ENCODE measurements at places on chromosomes 16 and 17.
A peak's percentile ranks its signal among the peaks of the same experiment; 100 is the strongest.

DNA sequence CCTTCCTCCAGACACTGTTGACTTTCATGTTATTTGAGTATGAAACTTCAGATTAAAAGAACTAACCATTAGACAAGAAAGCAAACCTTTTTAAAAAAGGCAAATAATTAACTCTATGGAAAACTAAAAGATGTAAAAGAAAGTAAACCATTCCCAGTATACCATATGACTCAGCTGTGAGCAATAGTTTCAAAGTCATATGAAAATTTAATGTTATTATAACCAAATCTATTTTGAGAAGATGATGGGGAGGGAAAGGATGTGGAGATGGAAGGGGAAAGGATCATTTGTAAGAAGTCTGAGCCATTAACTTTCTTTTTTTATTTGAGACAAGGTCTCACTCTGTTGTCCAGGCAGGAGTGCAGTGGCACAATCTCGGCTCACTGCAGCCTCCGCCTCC, 131.8 kb downstream of the IRX5 start:
- DNase-seq = no peak

- no peak for DNase-seq
These were observed 3.6 kb upstream of the XAF1 start for GRCh38 chr17:6752068-6752909.

GRCh38 chr16:85698459-85698891, 9.7 kb upstream of the GINS2 start:
- no peak for DNase-seq

DNA sequence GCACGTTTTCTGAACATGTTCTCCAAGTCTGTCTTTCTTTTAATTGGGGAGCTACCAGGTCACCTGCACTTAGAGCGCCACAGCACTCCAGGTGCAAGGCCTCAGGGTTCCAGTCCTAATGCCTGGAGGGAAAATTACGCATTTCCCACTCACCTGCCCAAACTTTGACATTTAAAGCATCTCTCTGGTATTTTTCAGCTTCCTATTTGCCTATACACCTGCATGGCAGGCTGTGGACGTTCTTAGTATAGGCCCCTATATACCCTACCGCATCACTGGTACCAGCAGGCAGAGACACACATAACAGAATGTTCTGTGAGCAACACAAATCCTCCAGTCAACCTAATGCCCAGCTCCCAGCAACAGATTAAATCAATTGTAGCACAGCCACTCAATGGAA, 213.3 kb downstream of the MRTFB start:
- no peak for DNase-seq

DNA sequence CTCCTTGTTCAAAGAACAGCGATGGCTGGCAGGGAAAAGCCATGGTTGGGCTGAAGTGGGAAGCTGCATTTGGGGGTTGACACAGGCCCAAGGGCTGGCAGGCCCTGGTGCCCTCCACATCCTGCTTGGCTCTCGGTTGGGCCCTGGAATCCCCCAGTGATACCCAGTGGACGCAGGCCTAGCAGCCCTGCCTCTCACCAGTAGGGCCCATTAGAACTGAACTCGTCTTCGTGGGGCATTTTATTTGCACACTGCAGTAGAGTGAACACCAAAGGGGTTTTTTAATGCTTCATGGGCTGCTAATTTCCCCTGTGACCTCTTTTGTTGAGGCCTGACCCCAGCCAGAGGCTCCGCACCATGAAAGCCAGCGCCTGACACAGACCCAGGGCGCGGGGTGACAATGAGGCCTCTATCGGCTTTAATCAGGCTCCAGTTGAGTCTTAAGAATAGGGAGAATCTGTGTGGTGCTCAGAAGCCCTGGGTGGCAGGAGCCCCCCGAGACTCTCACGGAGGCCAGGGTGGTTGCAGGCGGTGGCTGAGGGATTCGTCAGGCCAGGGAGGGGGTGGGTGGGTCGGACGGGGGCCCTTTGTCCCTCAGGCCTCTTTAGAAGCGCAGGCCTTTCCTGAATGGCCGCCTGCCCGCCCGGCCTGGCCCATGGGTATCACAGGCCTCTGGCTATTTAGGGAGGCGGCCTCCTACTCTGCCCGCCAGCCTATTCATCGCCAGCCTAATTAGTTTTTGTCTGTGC, 199.3 kb downstream of the NTN1 start:
- DNase-seq = no peak

- peak; percentile 65 for DNase-seq
These were observed 61.0 kb upstream of the RBL2 start for GRCh38 chr16:53372992-53373871.

DNA sequence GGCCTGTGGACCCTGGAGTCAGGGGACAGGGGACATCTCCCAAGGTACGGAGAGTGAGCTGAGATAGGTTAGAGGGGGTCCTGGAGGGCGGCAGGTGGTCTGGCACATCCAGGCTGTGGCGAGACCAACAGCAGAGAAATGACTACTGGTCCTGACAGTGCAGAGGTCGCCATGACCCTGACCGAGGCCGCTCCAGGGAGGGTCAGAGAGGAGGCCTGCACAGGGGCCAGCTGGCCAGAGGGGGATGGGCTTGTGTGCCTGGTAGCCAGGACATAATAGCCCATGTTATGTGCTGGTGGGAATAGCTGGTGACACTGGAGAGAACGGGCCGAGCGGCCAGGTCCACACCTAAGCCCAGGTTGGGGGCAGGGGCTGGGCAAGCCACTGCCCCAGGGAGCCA, 40.6 kb upstream of the ZC3H18 start:
- no peak for DNase-seq

DNA sequence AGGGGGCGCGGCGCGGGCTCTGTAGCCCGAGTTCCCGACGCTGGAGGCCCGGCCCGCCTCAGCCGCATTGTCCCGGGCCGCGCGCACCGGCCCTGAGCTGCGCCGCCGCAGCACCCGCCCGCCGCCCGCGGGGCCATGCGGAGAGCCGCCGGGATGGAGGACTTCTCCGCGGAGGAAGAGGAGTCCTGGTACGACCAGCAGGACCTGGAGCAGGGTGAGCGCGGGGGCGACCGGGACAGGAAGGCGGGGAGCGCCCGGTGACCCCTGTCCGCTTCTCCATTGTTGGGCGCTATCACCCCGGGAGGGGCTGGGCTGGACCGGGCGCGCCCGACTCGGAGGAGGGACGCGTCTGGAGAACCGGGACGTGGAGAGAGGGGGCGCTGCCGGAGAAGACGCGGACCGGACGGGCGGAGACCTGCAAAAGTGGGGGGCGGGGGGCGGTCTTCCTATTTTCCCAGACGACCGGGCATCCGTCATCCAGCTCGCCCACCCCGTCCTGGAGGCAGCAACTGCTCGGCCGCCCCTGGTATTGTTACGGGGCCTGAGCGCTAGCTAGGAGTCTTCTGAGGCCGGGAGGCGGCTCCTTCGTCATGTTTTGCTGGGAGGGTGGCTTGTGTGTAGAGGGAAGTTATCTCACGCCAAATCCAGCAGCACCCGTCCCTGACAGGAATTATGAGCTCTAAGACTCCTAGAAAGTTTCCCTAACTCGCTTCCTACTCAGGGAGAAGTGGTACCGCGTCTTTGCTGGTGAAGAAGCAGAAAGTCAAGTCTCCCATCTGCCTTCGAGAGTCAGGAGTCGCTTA, 678 bp downstream of the CDR2L start:
- DNase-seq = no peak

GRCh38 chr16:82460766-82461165, 166.0 kb upstream of the CDH13 start:
- DNase-seq = no peak

DNA sequence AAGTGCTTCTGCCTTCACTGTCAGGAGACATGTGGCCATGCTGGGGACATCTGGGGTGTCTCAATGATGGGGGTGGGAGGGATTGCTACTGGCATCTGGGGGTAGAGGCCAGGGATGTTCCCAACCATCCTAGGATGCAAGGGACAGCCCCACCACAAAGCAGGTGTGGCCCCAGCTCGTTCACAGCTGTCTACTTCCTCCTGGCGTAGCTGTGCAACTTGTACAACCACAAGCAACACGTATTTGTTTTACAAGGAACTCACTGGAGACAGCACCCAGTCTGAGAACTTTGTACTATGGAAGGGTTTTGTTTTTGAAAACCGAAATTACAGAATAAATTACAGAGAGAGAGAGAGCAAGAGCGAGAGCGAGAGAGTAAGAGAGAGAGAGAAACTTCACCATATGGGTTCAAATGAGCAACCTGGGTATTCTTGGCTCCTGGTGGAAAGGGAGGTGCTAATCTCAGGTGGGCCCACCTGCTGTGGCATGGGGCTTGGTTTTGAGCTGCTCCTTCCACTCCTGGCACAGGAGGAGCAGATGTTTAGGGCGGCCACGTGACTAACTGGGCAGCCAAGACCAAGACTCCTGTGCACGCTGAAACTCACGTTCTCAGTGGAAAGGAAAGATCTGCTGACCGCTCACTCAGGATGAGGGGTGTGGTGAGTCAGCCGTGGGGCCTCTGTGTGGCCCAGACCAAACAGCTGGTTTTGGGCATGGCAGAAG, 17.5 kb upstream of the TNFRSF13B start:
- peak; percentile 54 for DNase-seq

DNA sequence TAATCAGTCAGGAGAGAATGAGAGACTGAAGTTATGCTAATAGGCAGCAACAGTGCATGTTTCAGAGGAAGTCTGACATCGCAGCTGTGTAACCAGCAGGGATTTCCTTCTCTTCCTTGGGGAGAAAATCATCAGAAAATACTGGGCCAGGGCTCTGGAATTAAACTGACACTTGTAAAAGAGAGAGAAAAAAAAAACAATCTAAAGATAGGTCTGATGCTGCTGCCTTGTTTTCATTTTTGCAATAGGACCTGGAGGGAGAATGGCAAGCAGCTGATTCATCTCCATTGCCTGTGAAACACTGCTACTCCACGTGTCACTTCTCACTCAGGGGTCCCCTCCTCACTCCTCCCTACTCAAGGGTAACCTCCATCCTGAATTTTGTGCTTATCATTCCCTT, 17.7 kb upstream of the CORO6 start:
- no peak for DNase-seq

- DNase-seq = no peak
These were observed 3.5 kb upstream of the CDC27 start for GRCh38 chr17:47192554-47192953.

- DNase-seq = no peak
These were observed 23.5 kb downstream of the SRCAP start for GRCh38 chr16:30722443-30722842.

- DNase-seq = no peak
These were observed 40.7 kb downstream of the TBX4 start for GRCh38 chr17:61492759-61493526.

DNA sequence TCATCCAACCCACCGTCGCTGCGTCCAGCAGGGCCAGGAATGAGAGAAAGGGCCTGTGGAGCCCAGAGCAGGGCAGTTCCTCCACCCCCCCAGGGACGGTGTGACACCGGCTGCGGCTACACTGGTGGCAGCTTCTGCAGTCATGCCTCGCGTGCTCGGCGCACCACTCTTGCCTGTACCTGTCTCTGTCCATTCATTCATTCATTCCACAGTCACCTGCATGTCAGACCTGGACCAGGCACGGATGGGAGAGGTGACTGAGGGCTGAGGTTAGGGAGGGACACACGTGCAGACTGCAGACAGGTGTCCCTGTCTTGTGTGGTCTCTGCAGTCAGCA, 27.3 kb downstream of the ENDOV start:
- DNase-seq = no peak

- DNase-seq = no peak
These were observed 173.6 kb downstream of the PRKCA start for GRCh38 chr17:66476014-66476413.

DNA sequence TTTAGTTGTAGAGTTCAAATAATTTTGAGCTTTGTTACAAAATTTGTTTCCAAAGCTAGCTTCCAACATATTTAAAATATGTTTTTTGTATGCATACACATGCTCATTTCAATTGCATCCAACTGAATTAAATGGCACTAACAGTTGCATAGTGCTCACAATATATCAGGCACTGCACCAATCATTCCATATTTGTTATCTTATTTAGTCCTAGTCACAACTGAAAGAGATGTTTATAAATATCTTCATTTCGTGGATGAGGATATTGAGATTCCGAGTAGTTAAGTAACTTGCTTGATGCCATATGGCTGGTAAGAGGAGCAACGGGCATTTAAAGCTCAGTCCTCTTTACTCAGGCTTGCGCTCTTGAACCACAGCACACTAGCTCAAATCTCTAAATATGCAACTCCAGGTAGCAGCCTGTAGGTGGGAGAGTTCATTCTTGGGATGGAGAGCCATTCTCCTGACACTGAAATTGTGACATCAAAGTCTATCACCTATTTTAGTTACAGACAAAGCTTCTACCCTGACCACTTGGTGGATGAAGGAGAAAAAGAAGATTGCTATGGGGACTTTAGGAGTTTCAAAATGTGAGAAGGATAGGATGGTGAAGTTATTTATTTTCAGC, 118.0 kb upstream of the CA10 start:
- no peak for DNase-seq

GRCh38 chr16:57828272-57829161, 26.2 kb upstream of the KIFC3 start:
- no peak for DNase-seq

DNA sequence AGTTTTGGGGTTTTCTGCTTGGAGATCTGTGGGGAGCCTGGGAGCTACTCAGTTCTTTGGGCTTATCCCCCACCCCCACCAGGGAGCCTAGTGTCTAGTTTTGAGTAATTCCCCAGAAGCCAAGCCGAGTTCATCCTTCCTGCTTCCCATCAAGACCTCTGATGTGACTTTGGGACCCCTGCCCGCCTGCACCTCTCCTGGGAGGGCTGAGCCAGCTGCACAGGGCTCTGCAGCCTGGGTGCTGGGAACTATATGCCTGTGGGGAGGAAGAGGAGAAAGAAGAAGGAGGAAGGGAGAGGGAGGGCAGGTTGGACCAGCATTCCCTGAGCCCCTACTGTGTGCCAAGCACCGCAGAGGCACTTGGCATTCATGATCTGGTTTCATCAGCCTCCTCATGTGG, 178.9 kb downstream of the TMEM132E start:
- DNase-seq = no peak

DNA sequence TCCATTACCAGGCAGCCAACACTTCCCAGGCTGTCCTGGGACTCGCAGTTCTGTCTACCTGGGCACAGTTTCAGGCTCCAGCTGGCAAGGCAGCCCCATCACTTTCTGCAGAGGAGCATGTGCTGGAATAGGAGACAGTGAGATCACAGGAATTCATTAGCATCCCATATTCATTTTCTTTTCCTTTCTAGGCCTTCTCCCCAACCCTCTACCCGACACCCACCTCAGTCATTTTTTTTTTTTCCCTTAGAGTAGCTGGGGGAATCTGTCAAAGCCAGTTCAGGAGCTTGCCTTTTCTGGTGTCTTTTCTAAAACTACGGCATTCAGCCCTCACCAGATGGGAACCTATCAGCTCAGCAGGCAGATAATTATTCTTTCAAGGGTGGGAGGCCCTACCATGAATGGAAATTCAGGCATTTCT, 42.4 kb upstream of the FBXO47 start:
- no peak for DNase-seq
